ENCODE measurements at places on chromosomes 3 and 15.

GRCh38 chr3:140585828-140586227 lies 92.0 kb upstream of the TRIM42 start:
- DNase-seq: peak; percentile 53

GRCh38 chr3:52983336-52983807 lies 62.5 kb downstream of the SFMBT1 start:
- no peak for DNase-seq

- DNase-seq: peak; percentile 63
These were observed 67.9 kb downstream of the ULK4 start for GRCh38 chr3:41893977-41894376.

DNA sequence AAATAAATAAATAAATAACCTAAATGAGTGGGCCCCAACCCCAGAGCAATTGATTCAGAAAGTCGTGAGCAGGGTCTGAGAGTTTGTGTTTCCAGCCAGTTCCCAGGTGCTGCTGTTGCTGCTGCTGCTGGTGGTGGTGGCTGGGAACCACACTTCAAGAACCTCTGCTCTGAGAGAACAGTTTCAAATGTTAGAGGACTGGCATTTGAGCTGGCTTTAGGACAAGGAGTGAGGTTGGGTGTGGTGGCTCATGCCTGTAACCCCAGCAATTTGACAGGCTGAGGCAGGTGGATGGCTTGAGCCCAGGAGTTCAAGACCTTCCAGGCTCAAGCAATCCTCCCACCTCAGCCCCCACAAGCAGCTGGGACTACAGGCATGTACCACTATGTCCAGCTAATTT lies 123.1 kb upstream of the UBE2E1 start:
- DNase-seq: no peak

GRCh38 chr3:42123012-42123581 lies 31.9 kb downstream of the TRAK1 start:
- peak; percentile 39 for DNase-seq

- no peak for DNase-seq
These were observed 24.0 kb downstream of the ABI3BP start for GRCh38 chr3:100968932-100969906.

GRCh38 chr3:30004481-30004880 lies 601.9 kb upstream of the TGFBR2 start:
- peak; percentile 11 for DNase-seq

DNA sequence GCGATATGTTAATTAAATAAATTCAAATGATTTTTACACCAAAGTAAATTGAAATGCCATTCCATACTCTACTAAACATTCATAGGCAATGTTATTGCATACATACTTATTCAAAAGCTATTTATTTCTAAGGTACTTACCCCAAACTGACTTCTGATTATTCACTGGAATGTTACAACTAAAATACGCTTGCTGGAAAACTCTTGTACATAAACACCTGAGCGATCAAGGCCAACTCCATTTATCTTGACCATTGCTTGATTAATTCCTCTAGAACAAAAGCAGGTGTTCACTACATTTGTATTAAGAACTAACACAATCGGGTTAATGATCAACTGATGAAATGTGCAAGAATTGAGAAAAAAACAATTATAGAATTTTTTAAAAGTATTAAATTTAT lies at the start of gene SERPINI2:
TSS of gene SERPINI2 (minus strand) at position 180 of the 400 bp plus-strand sequence. CDS start 2,208 bp downstream, outside the sequence.
- DNase-seq: no peak

- DNase-seq: peak; percentile 57
These were observed 533.9 kb downstream of the TBL1XR1 start for GRCh38 chr3:176663387-176663786.

DNA sequence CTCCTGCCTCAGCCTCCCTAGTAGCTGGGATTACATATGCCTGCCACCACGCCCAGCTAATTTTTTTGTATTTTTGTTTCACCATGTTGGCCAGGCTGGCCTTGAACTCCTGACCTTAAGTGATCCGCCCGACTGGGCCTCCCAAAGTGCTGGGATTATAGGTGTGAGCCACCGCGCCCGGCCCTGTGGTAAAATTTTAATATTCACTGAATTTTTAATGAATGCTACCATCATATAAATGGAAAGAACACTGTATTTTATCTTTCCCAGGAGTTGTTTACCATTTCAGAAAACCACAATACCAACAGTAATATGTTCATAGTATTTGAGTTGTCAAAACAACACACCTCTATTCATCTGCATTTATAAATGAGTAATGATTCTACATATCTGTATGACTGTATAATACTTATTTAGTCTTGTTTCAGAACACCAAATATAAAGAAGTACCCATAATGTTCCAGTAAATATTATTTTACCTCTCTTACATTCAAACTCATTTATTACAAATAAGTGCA lies 16.2 kb upstream of the MAGEF1 start:
- DNase-seq: no peak

- DNase-seq: peak; percentile 16
These were observed 27.8 kb upstream of the IGDCC4 start for GRCh38 chr15:65450556-65450955.

DNA sequence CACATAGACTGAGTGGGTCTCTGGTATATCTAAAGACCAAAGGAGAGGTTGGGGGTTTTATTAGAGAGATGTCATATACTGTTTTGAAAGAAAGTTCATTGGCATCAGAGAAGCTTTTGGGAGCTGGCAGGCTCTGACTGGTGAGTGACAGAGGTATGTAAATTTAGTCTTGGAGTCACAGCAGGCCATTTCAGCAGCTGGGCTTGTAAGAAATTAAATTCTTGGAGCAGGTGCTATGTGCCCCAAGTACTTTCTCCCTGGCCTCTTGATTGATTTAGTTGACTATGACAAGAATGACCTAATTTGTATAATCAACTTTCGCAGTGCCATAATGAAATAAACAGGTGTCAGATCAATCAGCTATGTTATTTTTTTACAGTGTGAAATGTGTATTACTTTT lies 47.8 kb upstream of the CDAN1 start:
- DNase-seq: no peak

DNA sequence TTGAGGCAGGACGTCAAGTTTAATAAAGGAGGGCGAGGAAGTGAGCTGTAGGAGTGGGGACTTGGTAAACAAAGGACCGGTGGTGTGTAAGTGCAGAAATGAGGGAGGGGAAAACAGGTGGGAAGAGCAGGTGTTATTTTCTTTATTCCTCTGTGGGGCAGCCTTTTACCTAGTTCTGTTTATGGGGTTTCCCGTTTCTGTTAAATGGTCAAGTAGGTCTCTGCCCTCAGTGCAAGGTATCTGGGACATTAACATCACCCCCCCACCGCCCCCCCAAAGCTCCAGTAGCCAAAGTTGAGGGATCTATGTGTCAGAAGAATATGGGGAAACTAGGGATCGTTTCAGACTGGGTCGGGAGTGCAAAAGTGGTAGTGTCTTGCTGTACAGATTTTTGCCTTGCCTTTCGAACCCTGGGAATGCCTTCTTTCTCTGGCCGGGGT lies 893 bp downstream of the MGA start:
- no peak for DNase-seq

Data from iris pigment epithelial cell (primary cell).